Large intestine (tissue), 12 donors: ENCODE measurements at places on chromosomes 11 and 22. TPM values are rescaled to one million over a fixed set of nuclear protein-coding genes. Genes with fewer than 3 reads are reported as not detected.

- peak; percentile 26 for DNase-seq
These were observed 15.6 kb upstream of the UCP3 start for GRCh38 chr11:74024261-74025029.

DNA sequence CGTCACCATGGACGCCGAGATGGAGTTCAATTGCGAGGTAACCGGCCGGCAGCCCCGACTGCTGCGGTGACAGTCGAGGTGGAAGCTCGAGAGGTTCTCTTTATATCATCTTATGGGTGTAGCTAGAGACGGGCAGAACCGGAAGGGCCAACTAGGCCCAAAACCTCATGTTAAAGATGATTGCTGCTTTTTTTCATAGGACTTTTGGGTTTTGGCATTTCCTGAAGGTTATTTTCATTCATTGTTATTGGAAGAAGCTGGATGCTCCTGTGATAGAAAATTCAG is 585 bp downstream of the NF2 start:
- DNase-seq, result no peak

DNA sequence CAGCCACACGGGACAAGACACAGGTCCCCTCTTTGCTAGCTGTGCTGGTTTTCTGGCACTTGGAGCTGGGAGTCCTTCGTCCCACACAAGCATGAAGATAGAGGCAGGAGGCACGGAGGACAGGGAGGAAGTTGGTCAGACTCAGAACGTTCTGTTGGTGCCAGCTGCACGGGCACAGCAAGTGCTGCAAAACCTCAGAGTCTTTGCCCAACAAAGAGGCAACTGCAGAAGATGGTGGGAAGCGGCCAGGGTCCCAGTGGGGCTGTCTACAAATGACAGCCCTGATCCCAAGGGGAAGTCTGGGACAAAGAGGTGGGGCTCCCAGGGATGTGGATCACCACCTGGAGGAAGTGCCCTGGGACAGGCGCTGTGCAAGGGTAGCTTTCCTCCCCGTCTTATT is 9.4 kb upstream of the OSM start:
- no peak for DNase-seq

- peak; percentile 45 for DNase-seq
These were observed 3.6 kb upstream of the OR2AT4 start for GRCh38 chr11:75100314-75100713.

GRCh38 chr11:102767800-102768199 is 12.6 kb downstream of the MMP10 start:
- DNase-seq, result no peak

GRCh38 chr11:88421530-88421929 is 84.0 kb upstream of the CTSC start:
- DNase-seq, result peak; percentile 22

GRCh38 chr11:60357771-60358170 is 20.6 kb upstream of the MS4A7 start:
- no peak for DNase-seq

DNA sequence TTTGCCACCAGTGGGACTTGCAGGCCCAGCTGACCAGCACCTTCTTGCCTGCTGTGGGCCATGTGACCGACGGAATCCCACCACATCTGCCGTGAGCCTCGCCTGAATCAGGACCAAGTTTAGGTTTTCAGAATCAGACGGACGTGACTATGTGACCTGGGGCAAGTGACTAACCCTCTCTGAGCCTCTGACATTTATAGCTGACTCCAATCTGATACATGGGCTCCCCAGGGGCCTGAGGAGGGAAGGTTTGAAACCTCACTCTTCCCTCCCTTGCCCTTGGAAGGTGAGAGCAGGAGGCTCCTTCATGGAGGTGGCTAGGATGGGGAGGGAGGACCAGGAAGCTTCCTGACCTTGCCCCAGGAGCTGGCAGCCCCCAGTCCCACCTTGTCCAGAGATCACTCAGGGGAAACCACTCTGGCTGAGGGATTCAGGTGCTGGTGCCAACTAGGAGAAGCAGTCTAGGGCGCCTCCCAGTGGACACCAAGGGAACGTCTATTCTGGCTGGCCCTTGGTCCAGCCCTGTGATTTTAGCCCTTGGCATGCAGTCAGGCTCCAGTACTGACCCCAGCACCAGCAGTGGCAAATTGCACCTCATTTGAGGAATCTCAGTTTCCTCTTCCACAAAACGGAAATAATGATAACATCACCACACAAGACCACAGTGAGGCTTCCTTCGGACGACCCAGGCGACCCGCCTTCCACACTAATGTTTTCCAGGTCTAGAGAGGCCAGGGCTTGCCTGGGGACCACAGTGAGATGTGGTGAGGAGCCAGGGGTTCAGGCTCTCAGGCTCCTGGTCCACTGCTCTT is 47.2 kb upstream of the SYT7 start:
- peak; percentile 56 for DNase-seq

DNA sequence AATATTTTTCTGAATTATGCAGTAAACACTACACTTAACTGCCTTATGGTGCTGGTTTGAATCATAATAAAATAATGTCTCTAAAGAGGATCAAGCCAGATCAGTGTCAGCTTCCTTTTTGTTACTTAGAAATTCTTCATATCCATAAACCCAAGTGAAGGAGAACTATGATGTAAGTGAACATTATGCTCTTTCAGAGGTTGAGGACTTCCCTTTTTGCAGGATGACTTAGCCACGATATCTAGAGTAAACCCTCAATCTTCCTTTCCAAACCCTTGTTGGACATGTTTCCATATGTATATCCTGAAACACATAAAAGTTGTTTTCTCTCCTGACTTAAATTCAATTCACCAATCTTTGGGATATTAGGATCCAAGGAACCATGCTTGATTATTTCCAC is 19.1 kb downstream of the OR8D1 start:
- no peak for DNase-seq

DNA sequence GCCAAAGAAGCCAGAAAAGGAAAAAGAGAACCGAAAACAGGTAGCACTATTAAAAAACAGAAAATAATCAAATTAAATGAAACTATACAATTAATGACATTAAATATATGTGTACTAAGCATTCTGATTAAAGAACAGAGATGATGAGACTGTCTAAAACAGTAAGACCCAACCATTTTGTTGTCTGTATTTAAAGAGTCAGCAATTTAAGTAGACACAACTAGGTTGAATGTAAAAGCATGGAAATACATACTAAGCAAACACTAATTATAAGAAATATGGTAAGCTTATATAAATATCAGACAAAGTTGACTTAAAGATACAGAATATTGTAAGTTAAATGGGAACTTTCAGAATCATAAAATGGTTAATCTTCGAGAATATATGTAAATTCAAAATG is 774.6 kb upstream of the RAG2 start:
- DNase-seq, result no peak

- no peak for DNase-seq
These were observed 10.0 kb downstream of the DCPS start for GRCh38 chr11:126313826-126314225.

- DNase-seq, result no peak
These were observed 36.5 kb downstream of the OSBPL5 start for GRCh38 chr11:3128356-3129180.

DNA sequence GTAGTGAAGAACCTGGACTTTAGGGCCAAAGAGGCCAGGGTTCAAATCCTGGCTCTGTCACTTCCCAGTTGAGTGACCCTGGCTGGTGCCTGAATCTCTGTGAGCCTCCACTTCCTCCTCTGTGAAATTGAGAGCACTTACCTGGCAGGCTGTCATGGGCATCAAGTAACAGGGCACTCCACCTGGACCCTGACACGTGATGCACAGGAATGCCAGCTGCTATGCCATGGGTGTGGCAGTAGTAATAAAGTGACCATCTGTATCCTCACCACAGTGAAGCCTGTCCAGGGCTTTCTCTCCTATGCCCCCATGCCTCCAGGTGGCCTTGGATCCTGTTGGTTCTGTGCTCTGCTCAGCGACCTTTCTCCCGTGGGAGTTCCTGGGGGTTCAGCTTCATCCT is 29.8 kb upstream of the PPP6R3 start:
- DNase-seq, result no peak

GRCh38 chr22:31917227-31917921 is 27.0 kb upstream of the YWHAH start:
- DNase-seq, result no peak

- no peak for DNase-seq
These were observed 203.6 kb upstream of the CHORDC1 start for GRCh38 chr11:90426442-90426841.

- DNase-seq, result peak; percentile 72
These were observed 2.5 kb upstream of the RCOR2 start for GRCh38 chr11:63919267-63920125.

DNA sequence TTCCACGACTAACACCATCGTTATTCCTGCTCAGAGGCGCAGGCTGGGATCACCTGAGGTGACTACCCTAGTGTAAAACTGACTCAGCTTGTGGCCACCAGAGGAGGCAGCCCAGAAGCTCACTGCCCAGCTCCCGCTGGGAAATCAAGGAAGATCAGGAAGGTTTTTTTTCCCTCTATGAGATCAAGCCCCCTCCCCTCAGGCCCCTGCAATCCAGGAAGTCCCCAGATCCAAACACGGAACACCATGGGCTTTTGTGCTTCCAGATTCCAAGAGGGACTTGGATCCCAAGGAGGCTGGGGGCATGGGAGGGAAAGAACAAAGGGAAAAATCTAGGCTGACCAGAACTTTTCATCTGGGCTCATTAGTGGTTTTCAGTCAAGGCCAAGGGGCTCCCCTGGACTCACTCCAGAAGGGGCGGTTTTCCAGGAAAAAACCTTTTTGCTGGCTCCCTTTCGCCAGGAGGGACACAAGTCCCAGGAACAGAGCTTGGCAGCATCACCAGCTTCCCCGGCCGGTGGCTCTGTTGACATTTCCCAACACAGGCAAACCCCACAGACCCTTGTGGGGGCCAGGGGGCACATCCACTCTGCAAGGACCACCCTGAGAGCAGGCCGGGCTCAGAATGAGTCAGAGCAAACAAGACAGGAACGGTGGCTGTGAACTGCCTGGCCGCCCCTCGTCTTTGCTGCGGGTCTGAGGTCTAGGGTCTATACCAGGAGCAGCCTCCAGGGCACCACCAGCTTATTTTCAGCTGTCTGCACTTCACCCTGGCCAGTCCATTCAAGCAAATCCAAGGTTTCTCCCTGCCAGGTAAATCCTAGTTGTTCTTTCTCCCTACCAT is 36.8 kb downstream of the MYH9 start:
- DNase-seq, result no peak

- DNase-seq, result no peak
These were observed 17.1 kb upstream of the SYVN1 start for GRCh38 chr11:65151331-65151899.

DNA sequence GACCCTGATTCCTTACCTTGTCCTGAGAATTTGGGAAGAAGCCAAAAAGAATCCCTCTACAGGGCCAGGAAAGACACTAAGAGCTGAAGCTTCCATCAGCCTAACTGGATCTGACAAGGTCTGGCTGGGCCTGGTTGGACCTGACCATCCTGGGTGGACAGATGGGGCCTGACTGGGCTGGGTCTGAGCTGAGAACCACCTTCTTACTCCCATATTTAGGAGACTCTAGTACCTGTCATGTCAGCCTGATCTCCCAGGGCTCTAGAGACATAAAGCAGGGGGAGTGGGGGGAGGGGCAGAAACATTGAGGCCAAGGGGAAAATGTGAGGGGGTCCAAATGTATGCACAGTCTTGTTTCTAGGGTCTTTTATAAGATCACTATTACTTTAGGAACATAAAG is 129.9 kb downstream of the BUD13 start:
- no peak for DNase-seq

DNA sequence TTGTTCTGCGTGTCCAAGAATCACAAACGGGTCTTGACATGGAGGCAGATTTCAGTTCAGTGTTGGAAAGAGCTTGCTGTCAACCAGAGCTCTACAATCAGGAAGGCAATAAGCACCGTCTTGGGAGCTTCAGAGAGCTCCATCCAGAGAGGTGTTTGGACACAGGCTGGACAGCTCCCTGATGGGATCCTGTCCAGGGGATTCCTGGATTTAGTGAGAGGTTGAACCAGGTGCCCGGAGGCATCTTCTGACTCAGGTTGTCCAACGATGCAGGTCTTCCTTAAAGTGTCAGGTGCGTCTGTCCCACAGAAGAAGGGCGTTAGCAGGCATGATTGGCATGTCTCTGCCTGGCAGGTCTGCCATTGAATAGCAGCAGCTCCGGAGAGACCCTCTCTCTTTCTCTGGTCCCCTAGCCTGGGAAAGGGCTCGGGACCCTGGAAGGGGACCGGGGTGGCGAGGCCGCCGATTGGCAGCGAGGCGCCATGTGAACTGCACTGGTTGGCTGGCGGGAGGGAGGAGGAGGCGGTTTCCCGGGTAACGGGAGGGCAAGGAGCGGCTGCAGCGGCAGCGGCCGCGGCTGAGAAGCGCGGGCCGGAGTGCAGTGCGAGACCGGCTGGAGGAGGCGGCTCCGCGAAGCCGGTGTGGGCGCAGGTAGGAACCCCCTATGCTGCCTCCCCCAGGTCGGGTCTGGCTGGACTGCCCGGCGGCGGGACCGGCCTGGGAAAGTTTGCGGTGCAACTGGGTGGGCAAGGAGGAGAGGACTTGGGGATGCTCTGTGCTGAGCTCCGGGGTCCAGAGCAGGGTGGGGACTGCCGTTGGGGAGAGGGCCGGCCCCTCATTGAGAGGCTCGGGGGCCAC is 104.1 kb upstream of the E2F8 start:
- DNase-seq, result peak; percentile 22

DNA sequence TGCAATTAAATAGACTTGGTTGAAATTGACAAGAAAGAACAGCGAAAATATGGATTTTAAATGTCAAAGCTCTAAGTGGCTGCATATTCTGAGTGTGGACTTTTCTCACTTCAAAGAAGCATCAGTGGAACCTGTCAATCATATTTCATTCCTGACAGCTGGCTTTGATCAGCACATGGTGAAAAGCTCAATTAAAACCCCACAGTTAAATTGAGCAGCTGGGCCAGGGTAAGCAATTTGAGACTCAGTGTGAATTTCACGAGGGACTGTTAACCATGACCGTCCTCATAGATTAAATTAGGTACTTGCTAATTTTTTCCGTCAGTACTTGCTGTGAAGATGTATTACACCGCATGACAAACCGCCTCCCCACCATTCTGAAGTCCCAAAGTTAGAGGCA is 11.0 kb upstream of the OR10D3 start:
- DNase-seq, result no peak

DNA sequence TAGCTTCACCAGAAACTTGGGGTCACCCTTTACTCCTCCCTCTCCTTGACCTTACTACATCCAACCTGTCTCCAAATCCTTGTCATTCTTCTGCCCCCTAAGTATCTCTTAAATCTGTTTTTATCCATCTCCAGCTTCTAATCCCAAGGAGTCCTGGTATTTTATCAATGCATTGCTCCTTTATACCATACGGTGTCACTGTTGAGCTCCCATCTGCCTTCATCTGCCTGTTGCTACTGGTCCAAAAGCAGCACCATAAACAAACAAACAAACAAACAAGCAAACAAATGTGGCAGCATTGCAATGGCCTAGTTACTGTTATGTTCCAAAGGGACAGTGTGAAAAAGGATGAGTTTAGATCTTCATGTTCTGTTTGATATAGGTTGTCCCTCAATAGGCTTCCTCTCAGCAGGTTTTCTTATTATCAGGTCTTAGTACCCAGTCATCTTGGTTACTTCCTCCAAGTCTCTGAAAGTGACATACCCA is 34.2 kb downstream of the DNHD1 start:
- DNase-seq, result peak; percentile 31

The HTR3A gene
- polyA plus RNA-seq, result 2.1 TPM

The FREY1 gene
- 0.24 TPM for polyA plus RNA-seq

The TMEM45B gene
- polyA plus RNA-seq, result 247 TPM

The TRIM29 gene
- polyA plus RNA-seq, result 1.8 TPM

The RIMBP3B gene
- polyA plus RNA-seq, result 0.06 TPM

The ANO3 gene
- polyA plus RNA-seq, result 0.33 TPM

The PGA5 gene
- polyA plus RNA-seq, result 0.40 TPM

The STK33 gene
- polyA plus RNA-seq, result 9.4 TPM

The JAM3 gene
- polyA plus RNA-seq, result 15.7 TPM

The HIC2 gene
- polyA plus RNA-seq, result 24.4 TPM

The LAYN gene
- 5.4 TPM for polyA plus RNA-seq

The TRIM48 gene
- polyA plus RNA-seq, result not detected

The ACTN3 gene
- 0.22 TPM for polyA plus RNA-seq

The MRGPRX4 gene
- not detected for polyA plus RNA-seq
